Mucosa of gallbladder (tissue), 1 donor: ENCODE measurements at places on chromosomes 16 and 17. TPM values are rescaled to one million over a fixed set of nuclear protein-coding genes. Genes with fewer than 3 reads are reported as not detected.

The ALDH3A2 gene
- 373 TPM for total RNA-seq

The ZP2 gene
- total RNA-seq: 0.09 TPM

The PARN gene
- 33.5 TPM for total RNA-seq

DNA sequence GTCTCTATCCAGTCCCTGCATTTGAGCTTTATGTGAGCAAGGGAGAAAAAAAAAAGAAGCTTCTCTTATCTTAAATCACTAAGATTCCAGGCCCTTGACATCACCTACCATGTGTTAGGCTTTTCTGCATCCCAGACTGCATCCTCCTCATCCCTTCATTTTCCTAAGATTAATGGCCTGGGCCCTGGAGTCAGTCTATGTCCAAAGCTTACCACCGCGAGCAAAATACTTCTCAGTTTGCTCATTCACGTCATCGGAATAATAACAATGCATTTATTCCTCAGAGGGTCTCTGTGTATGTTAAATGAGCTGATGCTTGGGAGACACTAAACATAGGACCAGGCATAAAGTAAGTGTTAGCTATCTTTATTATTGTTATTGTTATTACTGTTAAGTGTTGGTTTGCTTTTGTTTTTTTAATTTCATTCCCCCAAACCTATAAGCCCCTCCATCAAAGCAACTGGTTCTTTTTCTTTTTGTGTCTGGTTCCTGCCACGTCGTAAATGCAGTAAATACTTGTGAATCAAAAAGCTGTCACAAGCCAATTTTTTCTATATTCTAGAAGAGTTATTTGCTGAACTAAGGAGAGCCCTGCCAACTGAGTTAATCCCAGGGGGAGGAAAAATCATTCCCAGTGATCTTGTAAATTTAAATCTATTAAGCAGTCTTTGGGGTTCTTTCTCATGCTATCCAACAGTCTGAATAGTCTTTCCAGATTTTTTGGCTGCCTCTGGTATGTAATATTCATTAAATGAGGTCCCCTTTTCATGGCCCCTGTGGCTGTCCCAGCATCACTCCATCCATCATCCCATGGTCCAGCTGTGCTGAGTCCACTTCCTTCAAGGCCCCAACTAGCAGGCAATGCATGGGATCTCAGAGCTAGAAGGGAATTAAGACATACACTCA is 46.5 kb downstream of the VAT1L start:
- DNase-seq: no peak

DNA sequence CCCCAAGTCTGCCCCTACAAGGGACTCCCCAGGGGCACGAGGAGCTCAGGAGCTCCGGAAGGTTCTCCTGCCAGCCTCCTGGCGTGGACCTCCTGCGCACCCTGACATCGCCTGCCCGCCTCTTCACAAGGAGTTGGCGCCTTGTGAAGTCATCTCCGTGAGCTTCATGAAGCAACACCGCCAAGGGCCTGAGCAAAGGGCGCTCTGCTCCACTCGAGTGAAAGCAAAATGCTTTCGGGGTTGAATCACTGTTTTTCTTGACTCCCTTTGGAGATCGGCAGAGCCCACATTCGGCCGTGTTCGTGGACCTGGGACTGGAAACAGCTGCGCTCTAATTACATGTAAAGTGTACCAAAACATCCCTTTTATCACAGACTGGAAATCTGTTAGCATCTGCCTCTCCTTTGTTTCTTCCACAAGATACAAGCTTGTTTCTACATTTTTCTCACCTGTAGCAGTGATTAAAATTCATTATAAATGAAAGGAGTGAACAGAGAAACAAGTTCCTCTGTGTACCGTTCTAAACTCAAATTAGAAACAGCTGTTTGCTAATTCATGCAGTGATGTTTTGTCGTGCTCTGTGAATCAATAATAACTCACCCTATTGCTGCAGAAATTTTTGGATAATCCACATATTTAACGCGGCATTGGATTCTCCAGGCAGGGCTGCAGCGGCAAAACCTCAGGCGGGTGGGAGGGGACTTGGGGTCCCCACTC is 203.3 kb downstream of the ZNF423 start:
- peak; percentile 19 for DNase-seq

- no peak for DNase-seq
Measured at GRCh38 chr17:4097165-4097960, 45.5 kb downstream of the ZZEF1 start.

GRCh38 chr16:11446566-11447119 is 101.4 kb downstream of the RMI2 start:
- no peak for DNase-seq

DNA sequence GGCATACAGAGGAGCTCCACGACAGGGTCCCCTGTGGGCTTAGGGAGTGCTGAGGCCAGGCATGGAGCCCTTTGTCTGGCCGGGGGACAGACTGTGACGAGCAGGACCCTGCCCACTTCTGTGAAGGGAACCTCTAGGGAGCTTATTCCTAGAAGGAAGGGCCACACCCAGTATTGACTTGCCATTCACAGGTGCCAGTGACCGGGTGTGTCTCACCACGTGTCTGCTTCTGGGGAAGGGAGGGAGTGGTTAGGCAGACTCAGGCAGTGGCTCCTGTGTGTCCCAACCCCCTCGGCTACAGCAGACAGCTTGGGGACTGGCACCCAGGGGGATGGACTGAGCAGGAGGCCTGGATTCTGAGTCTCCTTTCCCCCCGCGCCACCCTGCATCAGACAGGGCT is 57.2 kb downstream of the SOCS1 start:
- peak; percentile 80 for DNase-seq
